ENCODE measurements at places on chromosomes 12 and 14.

DNA sequence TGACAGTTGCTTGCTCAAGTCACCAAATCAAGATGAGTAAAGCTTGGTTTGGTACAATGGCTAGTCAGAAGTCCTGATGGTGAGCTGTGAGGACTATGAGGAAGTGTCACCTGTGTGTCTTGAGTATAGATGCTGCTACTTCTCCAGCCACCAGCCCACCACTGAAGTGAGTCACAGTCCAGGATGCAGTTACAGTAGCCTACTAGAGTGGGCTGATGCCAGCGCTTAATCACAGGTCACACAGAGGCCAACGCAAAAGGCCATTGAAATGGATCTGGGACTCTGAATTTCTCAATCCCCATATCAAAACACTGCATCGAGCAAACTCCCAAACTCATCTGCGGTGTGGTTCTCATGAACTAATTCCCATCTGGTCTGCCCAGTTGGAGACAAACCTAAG, 223.1 kb downstream of the ANO6 start:
- DNase-seq: no peak

DNA sequence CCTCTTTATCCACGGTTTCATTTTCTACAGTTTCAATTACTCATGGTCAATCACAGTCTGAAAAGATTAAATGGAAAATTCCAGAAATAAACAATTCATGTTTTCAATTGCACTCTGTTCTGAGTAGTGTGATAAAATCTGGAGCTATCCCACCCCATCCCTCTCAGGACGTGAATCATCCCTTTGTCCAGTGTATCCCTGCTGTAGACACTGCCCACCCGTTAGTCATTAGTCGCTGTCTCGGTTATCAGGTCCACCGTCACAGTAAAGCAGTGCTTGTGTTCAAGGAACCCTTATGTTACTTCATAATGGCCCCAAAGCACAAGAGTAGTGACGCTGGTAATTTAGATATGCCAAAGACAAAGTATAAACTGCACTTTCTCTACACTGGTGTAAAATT, 141.0 kb upstream of the LMNTD1 start:
- DNase-seq: no peak

- no peak for DNase-seq
Observed at GRCh38 chr12:90548595-90548994, 406.4 kb downstream of the CCER1 start.

DNA sequence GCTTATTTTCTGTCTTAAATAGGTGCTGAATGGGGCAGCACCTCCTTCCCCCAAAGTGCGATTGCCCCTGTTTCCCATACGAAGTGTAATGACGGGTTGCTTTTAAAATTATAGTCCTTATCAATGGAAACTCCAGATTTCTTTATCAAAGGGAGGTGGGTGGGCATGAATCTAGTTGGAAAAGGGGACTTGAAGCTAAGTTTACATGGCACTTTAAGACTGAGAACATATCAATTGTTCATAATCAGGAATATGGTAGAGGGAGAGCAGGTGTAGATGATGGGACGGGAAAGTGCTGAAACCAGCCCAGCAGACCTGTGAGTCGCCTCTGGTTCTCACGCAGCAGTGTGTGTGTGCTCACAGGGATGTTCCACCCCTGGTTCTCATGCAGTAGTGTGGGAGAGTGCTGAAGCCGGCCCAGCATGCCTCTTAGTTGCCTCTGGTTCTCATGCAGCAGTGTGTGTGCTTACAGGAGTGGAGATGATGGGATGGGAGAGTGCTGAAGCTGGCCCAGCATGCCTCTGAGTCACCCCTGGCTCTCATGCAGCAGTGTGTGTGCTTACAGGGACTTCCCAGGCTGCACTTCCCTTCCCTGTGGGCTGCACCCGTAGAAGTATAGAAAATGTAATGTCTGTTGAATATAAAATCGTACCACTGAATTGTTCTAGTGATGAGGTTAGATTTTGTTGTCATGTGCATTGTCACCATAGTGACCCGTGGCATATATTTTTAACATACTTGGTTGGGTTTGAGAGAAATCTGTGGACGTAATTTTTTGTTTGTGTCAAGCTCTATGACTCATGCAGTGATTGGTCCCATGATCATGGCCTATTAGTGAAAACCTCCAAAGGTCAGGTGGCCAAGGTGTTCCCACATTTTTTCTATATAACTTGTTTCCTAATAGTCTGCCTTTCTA, 51.6 kb downstream of the GPATCH2L start:
- DNase-seq: no peak

DNA sequence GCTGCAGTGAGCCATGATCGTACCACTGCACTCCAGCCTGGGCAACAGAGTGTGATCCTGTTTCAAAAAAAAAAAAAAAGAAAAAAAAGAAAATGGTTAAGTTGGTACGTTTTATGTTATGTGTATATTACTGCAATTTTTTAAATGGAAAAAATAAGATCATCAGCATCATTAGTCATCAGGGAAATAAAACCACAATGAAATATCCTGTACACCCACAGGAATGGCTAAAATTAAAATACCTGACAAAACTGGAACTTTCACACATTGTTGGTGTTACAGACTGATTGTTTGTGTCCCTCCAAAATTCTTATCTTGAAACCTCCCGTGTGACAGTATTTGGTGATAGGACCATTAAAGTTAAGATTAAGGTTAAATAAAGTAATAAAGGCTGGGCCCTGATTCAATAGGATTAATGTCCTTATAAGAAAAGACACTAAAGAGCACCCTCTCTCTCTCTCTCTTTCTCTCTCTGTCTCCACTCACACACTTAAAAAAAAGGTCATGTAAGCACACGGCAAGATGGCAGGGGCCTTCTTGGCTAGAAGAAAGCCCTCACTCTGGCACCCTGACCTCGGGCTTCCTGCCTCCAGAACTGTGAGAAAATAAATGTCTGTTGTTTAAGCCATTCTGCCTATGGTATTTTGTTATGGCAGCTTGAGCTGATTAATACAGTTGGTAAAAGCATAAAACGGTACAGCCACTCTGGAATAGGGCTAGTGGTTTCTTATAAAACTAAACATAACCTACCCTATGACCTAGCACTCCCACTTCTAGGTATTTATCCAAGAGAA, 48.3 kb upstream of the ZFP36L1 start:
- no peak for DNase-seq
